Activated CD4-positive, alpha-beta T cell treated with anti-CD3 and anti-CD28 coated beads, Interleukin-2, amount 50 U/mL, for 24 hours (primary cell): ENCODE measurements at places on chromosomes 2 and 18.
A peak's percentile ranks its signal among the peaks of the same experiment; 100 is the strongest.

DNA sequence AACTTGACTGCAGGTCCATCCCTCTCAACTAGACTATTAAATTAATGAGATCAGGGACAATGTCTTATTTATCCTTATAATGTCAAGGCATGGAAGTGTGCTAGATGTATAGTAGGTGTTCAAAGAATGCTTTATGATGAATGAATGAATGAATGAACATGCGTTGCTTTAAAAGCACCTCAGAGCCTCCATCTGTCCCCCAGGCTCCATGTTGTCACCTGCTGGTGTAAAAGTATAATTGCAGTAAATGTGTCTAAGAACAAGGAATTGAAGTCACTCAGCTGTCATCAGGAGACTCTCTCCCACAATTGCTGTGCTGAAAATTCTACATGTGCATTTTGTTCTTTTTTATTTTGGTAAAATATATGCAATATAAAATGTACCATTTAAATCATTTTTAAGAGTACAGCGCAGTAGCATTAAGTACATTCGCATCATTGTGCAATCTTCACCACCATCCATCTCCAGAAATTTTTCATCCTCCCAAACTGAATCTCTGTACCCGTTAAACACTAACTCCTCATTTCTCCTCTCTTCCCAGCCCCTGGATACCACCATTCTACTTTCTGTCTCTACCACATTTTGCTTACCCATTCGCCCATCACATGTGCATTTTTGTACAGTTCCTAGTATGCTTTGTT is 52.6 kb downstream of the GNAL start:
- DNase-seq = no peak

DNA sequence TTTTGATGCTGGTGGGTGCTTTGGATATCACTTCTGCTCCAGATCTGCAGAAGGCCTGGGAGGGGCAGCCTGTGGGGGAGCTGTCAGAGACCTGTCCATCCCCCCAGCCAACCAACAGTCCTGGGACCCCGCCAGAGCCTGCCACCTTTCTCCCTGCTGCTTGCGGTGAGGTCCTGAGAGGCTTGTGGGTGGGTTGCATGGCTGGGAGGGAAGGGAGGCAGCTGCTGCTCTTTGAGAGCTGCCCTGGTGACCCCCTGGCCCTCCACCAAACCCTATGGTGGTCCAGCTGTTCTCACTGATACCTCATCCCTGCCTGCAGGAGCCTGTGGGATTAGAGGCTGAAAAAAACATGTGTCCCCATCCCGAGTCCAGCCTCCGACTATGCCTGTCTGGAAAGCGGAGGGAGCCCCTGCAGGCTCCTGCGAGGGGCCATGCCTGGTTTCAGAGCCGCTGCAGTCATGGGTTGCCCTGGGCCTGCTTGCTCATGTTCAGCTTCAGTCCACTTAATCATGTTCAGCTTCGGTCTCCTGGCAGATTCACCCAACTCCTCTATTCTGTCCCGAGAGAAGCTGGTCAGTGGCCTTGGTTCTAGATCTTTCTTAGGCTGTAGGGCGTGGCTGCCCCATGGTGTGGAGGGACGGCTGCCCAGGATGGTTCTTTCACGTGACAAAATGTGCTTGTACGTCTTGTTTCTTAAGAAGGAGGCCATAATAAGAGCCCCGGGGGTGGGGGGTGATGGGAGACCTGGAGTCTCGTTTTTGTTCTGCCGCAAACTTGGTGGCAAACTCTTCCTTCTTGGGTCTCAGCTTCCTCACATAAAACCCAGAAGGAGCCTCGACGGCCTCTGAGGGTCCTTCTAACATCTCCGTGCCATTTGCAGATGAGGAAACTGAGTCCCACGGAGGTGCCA is 98.5 kb downstream of the CTIF start:
- no peak for DNase-seq

GRCh38 chr2:55051026-55051866 is 995 bp upstream of the RTN4 start:
- DNase-seq = peak; percentile 21

DNA sequence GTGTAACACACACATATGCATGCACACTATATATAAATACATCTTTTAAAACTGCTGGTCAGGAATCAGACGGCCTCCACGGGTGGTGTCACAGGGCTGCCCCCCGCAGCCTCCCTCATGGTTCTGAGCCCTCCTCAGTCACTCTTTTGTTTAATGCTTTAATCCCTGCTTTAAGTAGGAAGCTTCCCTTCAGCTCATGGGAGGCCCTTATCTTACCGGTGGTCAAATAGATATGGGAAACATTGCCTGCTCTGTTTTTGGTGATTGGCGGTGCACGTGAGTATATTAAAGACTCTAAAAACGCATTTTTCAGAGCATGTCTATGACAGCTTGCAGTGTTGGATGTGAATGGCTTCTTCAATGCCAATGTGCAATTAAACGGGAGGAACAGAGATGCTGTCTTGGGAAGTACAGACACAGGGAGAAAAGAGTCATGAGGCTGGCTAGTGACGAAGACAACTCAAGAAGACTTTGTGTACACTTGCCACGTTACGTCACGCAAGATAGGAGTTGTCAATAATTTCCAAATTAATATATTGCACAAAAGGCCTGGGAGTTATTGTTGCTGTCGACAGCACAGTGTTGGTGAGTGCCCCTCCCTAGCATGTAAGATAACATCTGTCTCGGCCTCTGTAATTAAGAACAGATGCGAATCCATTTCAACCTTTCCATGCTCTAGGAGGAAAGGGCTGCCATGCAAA is 23.3 kb downstream of the GNLY start:
- no peak for DNase-seq

- DNase-seq = no peak
Measured at GRCh38 chr2:80560326-80560725, 255.8 kb upstream of the LRRTM1 start.

DNA sequence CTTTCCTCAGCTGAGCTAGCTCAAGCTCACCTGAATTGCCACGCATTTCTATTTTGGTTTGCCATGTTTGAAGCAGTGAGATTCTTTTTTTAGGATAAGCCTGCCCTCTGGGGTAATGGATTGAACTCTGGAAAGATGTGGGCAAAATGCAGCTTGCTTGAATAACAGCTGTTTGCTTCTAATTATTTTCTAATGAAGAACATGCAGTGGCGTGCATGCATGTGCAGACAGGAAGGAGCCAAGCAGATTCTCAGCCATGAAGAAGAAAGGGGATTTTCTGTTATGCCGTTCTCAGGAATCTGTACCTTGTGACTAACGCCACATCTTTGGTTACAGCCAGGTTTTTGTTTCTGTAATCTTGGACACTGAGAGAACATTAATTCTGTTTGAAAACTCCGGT is 171.2 kb downstream of the ANTXR1 start:
- DNase-seq = no peak

- DNase-seq = no peak
Measured at GRCh38 chr2:223602972-223603371, 811 bp upstream of the SCG2 start.

GRCh38 chr18:45458033-45458432 is 157.2 kb upstream of the SLC14A2 start:
- no peak for DNase-seq

DNA sequence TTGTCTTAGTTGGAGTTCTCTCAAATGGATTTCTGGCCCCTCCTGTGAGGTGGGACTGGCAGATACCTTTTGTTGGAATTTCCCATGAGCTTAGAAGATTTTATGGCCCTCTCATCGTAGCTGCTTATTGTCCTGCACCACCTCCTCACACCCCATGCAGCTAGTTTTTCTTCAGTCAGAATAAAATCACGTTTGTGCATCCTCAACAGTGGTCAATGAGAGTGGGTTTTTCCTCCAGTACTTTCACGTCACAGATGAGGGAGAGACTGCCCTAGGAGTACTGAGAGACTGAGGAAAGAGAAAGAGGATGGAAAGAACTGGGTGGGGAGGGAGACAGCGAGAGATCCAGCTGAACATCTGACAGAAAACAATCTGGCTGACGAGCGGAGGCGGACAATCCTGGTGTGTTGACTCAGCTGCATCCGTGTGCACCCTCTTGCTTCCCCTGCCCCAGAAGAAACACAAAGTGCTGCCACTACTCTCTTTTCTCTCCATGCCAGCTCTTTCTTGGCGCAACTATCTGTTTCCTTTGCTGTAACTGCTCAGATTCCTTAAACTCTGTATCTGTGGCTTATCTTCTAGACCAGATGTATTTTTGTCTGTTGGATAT is 7.4 kb downstream of the RAPGEF4 start:
- no peak for DNase-seq

DNA sequence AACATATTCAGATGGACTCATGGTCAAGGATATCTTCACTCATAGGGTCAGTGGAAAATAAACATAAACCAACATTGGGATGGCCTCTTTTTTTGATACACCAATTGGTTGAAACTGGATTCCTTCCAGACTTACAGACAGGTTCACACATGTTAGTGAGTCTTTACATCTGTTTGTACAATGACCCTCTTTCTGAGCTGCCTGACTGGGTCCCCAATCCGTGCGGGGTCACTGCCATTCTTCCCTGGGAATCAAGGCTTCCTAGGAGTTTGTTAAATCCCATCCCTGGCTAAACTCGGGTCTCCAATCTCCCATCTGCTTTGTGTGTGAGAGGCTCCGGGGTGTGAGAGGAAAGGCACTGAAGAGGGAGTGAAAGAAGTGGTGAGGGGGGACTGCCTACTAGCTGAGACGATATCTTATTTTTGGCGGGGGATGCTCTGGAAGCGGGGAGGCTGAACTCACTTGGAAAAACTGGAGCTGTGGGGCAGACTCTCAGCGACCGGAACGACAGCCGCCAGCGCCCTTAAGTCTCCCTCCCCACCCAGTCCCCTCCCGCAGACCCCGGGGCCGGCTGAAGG is 487 bp downstream of the STARD6 start:
- DNase-seq = no peak

GRCh38 chr2:25567406-25567805 is 106.0 kb downstream of the DTNB start:
- DNase-seq = no peak

DNA sequence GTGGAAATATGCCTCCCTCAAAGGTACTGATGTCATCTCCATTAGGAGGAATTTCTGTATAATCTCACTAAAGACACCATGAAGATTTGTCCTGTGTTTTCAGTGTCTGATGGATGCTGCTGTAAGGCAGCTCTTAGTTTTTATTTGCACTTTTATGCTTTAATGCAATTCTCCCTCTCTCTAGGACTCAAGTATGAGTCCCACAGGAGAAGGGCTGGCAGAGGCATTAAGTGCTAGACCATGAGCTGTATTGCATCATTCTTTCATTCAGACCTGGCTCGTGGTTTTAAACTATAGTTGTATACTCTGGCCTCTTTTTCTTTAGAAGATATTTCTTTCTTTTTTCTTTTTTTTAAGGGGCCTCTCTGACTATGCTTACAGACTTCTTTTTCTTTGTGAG is 805.6 kb downstream of the DPP10 start:
- DNase-seq = no peak

DNA sequence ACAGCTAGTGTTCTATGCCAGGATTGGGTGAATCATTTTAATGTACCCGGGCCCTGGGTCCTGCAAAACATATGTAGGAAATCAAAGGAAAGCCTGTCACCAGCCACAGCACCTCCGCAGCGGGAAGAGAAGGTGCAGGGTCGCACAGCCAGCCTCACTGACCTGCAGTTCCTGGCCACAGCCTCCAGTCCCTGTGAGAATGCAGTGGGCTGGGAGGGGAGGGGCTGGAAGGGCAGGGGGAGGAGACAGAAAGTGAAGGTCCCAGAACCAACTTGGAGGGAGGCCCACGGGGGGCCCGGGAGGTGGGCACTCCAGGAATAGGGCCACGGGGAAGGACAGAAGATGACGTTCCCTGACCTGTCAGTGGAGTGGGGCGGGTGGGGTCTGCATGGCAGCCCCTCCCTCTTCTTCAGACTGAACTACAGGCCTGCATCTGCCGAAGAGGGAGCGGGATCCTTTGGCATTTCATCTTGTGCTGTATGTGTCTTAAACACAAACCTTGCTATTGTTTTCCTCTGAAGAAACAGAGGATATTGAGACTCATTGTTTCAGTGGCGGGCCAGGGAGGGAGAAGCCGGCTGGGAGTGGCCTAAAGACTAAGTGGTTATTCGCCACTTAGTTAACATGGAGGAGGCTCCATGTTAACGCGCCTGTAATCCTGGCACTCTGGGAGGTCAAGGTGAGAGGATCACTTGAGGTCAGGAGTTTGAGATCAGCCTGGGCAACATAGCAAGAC is 7.5 kb downstream of the MAL start:
- no peak for DNase-seq

- DNase-seq = no peak
Measured at GRCh38 chr2:37698931-37699481, 27.6 kb upstream of the CDC42EP3 start.

DNA sequence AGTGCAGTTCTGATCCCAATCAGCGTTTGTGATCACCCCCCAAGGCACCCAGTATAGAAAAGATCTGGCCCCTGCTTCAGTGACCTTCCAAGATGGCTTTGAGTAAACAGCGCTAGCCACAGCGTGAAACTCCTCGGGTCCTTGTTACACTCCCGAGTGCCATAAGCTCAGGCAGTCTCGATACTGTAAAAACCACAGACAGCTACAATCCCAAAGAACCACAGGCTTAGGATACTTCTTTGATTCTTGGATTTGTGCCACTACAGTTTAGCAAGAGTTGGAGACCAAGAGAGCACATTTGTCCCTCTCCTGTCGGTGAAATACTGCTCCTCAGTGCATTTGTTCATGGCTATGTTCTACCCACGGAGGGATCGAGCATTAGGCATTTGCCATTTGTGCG is 352.5 kb upstream of the ZNF521 start:
- no peak for DNase-seq

- no peak for DNase-seq
Measured at GRCh38 chr2:64858541-64859311, 130.5 kb upstream of the SLC1A4 start.

DNA sequence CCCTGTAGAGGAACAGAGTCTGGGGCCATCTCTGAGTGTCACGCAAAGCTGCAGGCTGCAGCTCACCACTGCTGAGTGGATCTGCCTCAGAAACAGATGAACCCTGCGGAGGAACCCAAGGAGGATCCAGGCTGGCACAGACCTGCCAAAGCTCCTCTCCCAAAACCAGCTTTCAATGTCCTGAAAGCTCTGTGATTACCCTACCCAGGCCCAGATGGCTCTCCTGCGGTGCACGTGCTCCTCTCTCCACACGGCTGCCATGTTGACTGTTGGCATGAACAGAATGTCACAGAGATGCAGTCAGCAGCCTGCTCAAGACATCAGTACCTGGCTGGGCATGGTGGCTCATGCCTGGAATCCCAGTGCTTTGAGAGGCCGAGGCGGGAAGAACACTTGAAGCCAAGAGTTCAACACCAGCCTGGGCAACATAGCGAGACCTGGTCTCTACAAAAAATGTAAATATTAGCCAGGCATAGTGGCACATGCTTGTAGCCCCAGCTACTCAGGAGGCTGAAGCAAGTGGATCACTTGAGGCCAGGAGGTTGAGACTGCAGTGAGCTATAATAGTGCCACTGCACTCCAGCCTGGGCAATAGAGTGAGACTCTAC is 216.8 kb downstream of the MGAT5 start:
- DNase-seq = no peak

DNA sequence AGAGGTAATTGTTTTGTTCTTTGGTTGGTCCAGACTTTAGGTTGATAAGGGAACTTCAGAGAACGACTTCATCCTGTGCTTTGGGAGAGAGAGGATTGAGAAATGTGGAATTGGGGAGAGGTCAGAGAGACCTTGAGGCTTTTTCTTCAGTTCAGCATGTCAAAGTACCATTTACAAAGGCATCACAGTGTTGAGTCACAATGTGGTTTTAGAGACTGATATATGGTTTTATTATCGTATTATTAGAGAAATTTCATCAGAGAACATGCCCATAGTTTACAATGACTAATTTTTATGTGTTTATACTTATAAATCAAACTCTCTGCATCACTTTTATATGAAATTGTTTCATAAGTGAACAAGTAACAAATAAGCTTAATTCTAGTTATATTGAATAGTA is 626.6 kb downstream of the DSC3 start:
- DNase-seq = no peak

- DNase-seq = peak; percentile 49
Measured at GRCh38 chr18:62324917-62325805, at the start of gene TNFRSF11A. Gene TNFRSF11A (plus strand): TSS chr18:62325310. CDS start chr18:62325353, 43 bp downstream.
